ENCODE measurements at places on chromosomes 11 and 22. TPM values are rescaled to one million over a fixed set of nuclear protein-coding genes. Genes with fewer than 3 reads are reported as not detected.

- DNase-seq: no peak
Observed at GRCh38 chr11:16184588-16184987, 171.8 kb downstream of the SOX6 start.

- no peak for DNase-seq
Observed at GRCh38 chr11:1356007-1356435, 33.7 kb upstream of the BRSK2 start.

DNA sequence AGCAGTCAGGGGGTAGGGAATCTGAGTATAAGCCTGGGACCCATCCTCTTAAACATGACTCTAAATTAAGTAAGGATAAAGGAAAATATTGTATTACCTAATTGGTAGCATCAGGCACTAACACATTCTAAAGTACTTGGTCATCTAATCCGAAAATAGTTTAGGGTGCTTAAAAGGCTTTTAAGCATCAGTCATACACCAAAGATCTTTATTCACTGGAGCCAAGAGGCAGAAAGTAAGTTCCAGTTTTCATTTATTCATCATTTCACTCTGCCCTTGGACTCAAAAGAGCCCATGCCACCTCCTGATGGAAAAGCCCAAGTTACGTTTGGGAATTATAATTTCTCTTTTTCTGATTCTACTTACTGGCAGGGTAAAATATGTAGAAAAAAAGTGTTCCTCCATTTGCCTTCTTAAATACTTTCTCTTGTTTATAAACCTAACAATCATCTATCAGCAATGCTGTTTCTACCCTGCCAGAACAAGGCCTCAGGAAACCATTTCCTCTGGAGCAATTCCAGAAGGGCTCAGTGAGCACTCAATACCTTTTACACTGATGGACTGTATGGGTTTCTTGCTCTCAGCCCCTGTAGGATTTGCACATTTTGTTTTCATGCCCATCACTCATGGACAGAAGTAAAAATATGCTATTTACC, 120.1 kb upstream of the SLC5A12 start:
- no peak for DNase-seq

DNA sequence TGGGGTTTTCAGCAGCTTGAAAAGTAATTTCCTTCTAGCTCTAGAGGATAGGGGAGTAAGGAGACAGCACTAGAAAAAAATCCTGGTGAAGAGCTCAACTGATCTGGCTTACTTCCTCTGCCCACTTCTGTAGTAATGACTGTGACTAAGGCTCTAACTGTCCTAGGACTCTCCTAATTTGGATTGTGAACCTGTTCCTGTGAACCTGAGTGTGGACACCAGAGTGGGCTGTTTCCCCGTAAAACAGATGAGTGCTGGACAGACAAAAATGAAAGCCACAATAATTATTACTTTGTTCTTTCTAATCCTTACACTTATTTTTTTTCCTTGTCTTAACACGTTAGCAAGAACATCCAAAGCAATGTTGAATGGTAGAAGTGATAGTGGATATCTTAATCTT, 154.1 kb downstream of the AASDHPPT start:
- DNase-seq: no peak

DNA sequence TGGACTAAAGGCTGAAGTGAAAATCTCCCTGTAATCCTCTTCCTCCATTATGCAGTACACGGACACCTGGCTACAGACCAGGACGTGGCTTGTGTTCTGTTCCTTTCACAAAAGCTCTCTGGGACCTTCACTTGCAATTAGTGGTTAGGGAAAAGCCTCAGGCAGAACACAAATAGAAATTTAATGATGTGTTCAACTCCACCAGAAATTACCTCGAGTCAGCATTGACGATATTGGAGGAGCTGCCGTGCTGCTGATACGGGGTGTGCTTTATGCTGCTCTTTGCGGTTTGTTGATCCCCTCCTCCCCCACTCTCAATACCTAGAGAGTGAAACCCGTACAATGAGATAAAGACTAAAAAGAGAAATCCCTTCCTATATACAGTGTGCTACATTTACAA, 48.9 kb downstream of the POLD3 start:
- DNase-seq: no peak

DNA sequence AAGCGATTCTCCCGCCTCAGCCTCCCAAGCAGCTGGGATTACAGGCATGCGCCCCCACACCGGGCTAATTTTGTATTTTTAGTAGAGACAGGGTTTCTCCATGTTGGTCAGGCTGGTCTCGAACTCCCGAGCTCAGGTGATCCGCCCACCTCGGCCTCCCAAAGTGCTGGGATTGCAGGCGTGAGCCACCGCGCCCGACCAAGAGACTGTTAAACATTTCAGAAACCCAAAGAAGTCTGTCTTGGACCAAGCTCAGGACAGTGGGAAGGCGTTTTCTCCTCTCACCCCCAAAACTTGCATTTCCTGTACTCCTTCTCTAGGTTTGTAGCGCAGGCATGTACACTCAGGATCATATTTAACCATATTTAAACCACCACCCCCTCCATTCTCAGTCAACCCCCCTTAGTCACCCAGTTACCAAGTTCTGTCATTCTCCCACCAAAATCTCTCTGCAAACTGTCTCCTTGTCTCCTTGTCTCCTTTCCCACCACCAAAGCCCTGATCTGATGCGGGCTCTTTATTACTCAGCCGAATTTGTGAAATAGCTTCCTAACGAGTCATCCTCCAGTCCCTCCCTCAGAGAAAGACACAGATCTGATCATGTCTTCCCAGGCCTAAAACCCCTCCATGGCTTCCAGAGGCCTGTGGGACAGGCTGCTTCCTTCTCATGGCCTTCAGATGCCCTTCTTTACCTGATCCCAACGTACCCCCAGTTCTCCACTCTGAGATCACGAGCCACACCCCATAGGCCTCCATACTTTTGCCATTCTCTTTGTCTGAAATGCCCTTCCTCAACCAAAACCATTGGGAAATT, 29.0 kb upstream of the CREB3L1 start:
- no peak for DNase-seq

GRCh38 chr11:112310419-112310818, 49.8 kb upstream of the PLET1 start:
- no peak for DNase-seq

DNA sequence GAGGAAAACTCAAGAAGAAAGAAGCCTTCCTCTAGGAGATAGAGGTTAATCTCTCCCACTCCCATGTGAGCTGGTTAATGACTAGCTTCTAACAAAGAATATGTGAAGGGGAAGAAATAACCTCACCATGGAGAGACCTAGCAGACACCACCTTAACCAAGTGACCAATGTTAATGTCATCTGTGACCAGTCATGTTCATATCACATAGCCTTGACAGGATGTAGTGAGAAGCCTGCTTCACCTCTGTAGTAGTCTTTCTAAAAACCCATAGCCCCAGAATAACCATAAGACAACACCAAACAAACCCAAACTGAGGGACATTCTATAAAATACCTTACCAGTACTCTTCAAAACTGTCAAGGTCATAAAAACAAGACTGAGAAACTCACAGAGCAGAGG, 21.5 kb upstream of the POU2AF1 start:
- DNase-seq: no peak

- DNase-seq: no peak
Observed at GRCh38 chr11:64318766-64319761, 1.1 kb downstream of the PRDX5 start.

DNA sequence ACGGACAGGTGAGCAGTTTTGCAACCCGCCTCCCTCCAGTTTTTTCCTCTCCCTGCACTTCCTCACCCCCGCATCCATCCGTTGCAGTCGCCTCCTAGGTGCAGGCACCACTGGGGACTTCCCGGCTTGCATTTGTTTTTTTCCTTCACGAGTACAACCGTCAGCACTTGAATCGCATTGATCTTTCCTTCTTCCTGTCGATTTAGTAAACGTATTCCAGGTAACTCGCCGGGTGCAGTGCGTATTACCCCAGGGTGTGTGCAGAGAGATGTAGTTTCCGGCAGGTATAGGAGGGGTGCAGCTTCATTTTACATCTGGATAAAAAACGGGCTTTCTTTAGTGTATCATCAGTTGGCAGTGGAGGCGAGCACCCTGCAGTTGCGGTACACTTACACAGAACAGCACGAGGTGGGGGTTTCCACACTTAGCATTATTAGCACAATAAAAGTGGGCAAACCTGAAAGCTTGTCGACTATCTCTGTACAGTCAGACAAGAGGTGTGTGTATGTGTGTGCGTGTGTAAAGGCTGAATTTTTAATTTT, at the start of gene SORL1-AS1:
Gene SORL1-AS1, minus strand, starts transcription at position 359 of the 542 bp plus-strand sequence.
- no peak for DNase-seq

DNA sequence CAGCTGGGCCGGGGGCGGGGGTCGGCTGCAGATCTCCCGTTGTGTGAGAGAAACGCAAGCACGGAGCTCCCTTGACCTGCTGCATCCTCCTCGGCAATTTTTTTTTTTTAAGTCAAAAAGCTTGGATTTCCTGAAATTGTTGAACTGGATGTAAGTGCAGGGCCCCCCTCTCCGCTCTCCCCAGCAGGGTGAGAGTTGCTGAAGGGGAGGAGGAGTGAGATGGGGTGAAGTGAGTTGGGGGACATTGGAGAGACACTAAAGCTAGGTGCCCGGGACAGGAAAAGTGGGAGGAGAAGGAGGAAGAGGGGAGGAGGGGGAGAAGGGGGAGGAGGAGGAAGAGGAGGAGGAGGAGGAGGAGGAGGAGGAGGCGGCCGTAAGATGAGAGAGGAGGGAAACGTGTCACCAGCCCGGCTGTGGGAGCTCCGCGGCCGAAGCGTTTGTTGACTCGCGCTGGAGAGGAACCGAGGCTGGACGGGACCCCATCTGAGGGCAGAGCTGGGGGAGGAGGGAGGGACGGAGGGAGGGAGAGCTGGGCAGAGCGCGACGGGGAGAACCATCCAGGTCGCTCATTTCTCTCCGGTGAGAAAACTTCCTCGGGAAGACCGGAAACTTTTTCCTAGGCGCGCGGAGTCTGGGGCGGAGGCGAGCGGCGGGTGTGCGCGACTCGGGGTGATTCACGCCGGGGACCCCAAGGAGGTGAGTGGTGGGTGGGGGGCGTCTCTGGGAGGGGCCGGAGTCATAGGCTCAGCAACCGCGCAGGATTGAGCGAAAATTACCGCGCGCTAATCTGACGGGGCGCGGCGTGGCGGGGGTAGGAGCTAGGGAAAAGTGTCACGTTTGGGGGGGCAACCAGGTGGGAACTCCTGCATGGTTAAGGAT, 80.2 kb downstream of the PRR5L start:
- DNase-seq: no peak

TRIM68 gene
- 16.3 TPM for polyA plus RNA-seq

TMEM132A gene
- 198 TPM for polyA plus RNA-seq

MS4A15 gene
- polyA plus RNA-seq: not detected

CASP12 gene
- 0.65 TPM for polyA plus RNA-seq

GRCh38 chr11:69682221-69682620, 7.1 kb upstream of the LTO1 start:
- no peak for DNase-seq

GRCh38 chr11:17272801-17273200, 3.7 kb upstream of the NUCB2 start:
- DNase-seq: no peak

PIM3 gene
- polyA plus RNA-seq: 27.8 TPM

DNA sequence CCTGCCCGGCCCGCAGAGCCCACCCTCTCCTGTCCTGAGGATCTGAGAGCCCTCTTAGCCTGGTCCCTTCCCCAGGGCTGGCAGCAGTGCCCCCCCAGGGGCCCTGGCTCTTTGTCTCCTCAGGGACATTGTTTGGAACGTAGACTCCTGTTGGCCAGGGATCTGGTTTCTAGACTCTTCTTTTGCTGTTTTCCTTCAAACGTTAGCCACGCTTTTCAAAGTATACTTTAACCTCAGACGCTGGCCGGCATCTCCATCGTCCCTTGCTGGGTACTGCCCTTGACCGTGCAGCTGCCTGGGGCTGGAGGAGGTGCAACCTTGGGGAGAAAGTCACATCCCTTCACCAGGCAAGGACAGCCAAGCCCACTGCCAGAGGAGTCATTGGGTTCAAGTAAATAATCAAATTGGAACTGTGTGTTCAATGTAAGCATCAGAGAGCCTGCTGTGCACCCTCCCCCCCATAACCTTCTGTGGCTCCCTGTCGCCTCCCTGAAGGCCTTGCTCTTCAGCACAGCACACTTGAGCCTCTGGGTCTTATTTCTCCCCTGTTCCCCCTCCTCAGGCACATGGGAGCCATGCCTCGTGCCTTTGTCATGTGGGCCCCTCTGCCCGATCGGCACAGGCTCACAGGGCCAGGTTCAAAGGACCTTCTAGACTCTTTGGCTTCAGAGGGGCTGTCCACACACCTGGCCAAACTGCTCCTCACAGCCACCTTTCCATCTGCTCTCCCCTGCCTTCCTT, 21.8 kb upstream of the WNT7B start:
- DNase-seq: no peak

DNA sequence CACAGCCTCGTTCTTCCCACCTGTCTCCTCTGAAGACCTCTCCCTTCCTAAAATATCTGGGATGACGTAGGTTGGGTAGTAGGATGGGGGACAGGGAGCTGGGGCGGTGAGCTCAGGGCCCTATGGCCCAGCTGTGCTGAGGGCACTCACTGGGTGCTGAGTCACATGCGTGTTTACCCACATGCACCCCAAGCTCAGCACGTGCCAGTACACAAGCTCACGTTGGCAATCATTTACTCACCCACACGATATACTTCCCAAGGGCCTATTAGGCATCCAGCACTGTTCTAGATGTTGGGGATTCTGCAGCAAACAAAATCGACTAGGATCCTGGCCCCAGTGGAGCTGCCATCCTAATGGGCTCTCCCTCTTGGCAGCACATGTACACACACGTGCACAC, 28.7 kb downstream of the ARAP1 start:
- no peak for DNase-seq

- no peak for DNase-seq
Observed at GRCh38 chr22:45863981-45864751, 112.8 kb downstream of the WNT7B start.

GRCh38 chr22:43399338-43399979, 12.4 kb upstream of the MPPED1 start:
- no peak for DNase-seq

- no peak for DNase-seq
Observed at GRCh38 chr22:22796724-22797123, 90.9 kb upstream of the IGLL5 start.

OR8G1 gene
- polyA plus RNA-seq: not detected

SHISAL1 gene
- 16.0 TPM for polyA plus RNA-seq

CD6 gene
- polyA plus RNA-seq: 8.4 TPM

DNA sequence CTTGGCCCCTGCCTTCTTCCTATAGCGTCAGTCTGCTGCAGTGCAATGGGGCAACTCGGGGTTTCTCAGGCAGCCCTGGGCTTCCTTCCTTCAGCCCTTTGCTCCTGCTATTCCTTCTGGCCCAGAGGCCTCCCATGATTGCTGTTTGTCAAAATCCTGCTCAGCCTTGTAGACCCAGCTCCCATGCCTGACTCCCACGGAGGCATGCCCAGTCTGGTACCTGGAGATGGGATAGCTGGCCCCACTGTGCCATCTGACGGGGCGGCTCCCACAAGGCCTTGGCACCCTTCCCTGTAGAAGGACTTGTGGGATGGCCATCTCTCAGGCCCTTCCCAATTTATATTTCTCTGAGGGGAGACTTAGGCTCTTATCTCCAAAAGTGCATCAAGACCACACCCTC, 590 bp upstream of the CD6 start:
- no peak for DNase-seq
